ENCODE measurements at places on chromosomes 7 and 10.

GRCh38 chr7:17039372-17039771, 157.6 kb upstream of the AGR3 start:
- DNase-seq, result no peak

GRCh38 chr10:121998462-121998861, 9.5 kb downstream of the TACC2 start:
- DNase-seq, result no peak

GRCh38 chr7:94529516-94529915, 19.9 kb downstream of the CASD1 start:
- no peak for DNase-seq

GRCh38 chr7:21579341-21580072, 36.7 kb downstream of the DNAH11 start:
- DNase-seq, result no peak

- no peak for DNase-seq
Measured at GRCh38 chr10:132100091-132100481, 34.3 kb downstream of the JAKMIP3 start.

Data from stimulated activated CD4-positive, alpha-beta T cell treated with anti-CD3 and anti-CD28 coated beads, Interleukin-1b, Interleukin-23, amount 100 ng/mL, for 1 hour (primary cell).